ENCODE measurements at places on chromosomes 11 and 22. TPM values are rescaled to one million over a fixed set of nuclear protein-coding genes. Genes with fewer than 3 reads are reported as not detected.

DNA sequence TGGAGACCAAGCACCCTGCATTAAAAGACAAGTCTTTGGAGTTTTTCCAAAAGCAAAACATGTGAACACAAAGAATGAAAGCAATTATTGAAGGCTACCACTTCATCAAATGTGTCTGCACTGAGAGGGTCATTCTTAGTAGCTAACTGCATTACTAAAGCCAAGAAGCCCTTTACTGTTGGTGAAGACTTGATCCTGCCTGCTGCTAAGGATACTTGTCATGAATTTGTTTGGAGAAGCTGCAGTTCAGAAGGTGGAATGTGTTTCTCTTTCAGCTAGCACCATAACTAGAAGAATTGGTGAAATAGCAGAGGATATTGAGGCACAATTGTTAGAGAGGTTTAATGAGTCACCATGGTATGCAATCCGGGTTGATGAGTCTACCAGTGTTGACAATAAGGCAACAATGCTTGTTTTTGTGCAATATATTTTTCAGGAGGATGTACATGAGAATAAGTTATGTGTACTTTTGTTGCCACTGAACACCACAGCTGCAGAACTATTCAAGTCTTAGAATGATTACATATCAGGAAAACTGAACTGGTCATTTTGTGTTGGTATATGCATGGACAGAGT, 457.3 kb upstream of the ISX start:
- no peak for DNase-seq

GRCh38 chr11:47148903-47149531, 27.7 kb downstream of the ARFGAP2 start:
- DNase-seq: no peak

DNA sequence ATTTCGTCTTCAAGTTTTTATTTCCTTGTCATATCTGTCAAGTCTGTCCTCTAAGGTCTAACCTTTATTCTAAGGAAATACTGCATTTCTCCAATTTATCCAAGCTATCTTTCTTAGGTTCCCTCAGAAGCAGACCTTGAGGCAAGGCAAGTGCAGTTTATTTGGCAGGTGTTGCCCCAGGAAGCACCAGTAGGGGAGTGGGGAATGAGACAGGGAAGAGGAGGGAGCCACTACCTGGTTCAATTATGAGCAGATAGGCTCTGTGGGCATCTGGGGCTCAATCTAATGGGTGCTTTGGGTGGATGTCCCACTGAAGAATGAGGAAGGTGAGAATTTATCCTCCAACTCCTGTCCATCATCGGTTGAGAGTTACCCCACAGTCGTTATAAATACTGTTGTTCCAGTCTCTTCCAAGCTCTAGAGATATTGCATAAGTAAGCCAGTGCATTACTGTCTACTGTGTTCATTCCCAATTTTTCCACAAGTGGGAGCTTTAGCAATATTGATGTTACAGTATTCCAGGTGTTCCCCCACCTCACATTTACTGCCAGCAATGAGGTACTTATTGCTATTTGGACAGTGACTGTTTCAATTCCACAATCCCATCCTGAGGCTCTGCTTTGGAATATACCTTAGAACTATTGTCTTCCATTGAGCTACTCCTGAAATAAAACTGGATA, 154.9 kb upstream of the CEP126 start:
- no peak for DNase-seq

- no peak for DNase-seq
Observed at GRCh38 chr11:128835741-128836430, 31.2 kb downstream of the KCNJ1 start.

DNA sequence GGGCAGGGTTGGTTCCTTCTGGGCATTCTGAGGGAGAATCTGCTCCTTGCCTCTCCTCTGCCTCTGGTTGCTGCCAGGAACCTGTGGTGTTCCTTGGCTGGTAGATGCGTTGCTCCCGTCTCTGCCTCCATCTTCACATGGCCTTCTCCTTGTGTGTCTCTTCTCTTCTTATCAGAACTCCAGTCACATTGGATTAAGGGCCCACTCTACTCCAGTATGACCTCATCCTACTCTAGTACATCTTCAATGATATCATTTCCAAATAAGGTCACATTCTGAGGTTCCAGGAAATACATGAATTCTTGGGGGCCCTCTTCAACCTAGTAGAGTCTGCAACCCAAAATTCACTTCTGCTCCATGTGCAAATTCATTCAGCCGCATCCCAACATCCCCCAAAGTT, 33.3 kb downstream of the HTR3B start:
- no peak for DNase-seq

DNA sequence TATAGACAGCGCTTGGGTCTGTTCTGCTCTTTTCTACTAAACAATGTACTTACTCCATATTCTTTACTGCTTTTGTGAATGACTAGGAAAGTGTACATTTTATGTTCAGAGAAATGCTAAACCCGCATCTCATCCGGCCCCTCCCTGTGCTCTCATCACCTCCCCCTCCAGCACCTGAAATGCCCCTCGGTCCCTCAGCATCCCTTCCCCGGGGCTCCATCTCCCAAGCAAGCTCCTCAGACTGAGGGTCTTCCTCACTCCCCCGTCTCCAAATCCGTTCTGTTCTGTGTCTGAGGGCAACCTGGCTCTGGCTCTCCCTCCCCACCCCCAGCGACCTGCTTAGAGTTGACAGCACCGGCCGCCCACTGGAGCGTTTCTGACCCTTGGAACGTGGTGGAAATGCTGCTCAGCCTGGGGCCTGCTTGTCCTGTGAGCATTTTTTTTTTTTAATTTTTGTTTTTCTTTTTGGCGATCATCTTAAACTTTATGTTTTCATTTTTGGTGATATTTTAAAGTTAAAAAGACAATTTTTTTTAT, 1.4 kb downstream of the SELENOO start:
- no peak for DNase-seq

- no peak for DNase-seq
Observed at GRCh38 chr11:27217948-27218420, 145.0 kb downstream of the CCDC34 start.

GRCh38 chr11:47766509-47767227, 473 bp downstream of the FNBP4 start:
- DNase-seq: no peak

DNA sequence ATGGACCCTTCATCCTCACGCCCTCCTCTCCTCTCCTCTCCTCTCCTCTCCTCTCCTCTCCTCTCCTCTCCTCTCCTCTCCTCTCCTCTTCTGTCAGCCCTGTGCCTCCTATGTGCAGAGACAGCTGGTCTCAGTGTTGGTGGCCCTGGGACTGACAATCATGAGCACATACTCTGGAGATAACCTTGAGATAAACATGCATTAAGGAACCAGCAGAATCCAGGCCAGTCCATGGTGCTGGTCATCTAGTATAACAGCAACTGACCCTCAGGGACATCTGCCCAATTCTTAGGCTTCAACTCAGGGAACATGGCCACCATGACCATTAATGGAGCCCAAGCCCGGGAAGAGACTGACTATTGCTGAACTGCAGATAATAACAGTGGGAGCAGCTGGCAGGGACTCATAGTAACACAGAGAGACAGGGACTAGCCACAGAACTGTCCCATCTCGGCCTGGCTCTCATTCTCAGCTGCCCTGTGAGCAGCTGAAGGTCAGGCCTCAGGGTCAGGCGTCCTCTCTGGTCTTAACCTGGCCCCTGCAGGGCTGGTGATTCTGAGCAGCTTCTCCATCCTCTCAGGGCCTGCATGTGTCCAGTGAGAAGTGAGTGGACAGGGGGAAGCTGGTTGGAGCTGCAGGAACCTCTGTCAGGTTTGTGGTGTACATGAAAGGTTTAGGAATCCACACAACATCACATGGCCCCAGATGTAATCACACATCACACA, 45.4 kb downstream of the GGTLC2 start:
- no peak for DNase-seq

GRCh38 chr11:11036848-11037732, 179.2 kb upstream of the ZBED5 start:
- DNase-seq: no peak

- DNase-seq: no peak
Observed at GRCh38 chr11:38043060-38043459, 1445.0 kb upstream of the RAG2 start.

DNA sequence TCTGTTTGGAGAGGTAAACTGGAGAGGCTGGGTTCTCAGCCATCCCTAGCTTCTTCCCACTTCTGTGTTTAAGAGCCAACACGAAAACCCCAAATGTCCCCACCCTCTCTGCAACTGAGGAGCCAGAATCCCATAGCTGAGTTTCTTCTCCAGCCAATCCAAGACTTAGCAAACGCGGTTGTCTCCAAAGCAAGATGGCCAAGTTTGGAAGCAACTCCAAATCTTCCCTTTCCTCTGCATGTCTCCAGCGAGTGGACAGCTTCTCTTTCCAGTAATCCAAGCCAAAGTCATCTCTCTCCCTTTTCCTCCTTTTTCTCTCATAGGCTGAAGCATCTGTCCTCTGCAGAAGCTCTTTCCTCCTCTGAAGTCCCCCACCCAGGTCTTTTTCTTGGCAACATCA, 539.2 kb downstream of the MIAT start:
- DNase-seq: no peak

GRCh38 chr11:27394781-27395228, 31.8 kb upstream of the CCDC34 start:
- no peak for DNase-seq

GRCh38 chr22:17998913-17999312, 25.4 kb downstream of the MICAL3 start:
- DNase-seq: no peak

- no peak for DNase-seq
Observed at GRCh38 chr22:24433001-24433827, 5.8 kb downstream of the ADORA2A start.

DNA sequence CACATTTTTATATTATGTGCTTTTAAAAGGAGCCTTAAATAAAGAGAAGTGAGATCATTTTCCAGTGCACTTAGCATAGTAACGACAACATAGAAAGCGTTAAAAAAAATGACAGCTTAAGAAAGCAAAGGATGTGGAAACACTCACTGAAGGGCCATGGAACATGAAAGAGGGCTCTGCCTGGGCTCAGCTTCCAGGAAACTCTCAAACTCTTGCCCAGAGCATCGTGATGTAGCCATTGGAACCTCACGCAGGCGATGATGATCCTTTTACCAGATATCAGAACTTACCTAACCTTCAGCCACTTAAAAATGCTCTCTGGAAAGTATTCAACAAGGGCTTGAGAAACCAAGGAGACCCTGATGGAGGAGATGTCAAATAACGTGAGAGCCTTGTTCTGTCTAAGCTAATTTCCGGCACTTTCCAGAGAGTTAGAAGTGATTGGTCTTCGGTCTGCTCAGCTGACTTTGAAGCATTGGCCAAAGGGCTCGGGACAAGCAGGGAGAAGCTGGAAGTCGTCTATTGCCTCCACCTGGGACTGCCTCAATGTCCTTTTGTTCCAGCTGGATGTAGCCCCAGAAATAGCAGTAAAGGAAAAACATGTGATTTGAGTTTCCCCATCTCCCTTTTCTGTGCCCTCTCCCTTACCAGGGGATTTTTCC, 21.5 kb upstream of the ETS1 start:
- no peak for DNase-seq

DNA sequence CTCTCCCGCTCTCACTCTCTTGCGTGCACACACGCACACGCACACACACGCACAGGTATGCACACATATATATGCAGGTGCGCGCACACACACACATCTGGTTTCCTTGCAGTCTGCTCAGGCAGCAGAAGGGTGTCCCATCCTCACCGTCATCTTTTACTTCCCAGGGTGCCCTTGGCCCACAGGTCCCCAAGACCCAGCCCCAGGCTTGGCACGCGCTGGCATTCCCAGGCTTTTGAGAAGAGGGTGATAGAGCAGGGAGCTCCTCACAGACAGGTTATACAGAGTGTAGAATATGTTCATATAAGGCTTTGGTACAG, 52.0 kb upstream of the SPATA19 start:
- DNase-seq: no peak

GRCh38 chr22:47136671-47137070, 374.2 kb downstream of the TBC1D22A start:
- no peak for DNase-seq

- no peak for DNase-seq
Observed at GRCh38 chr11:116171271-116172140, 601.3 kb downstream of the BUD13 start.

- DNase-seq: no peak
Observed at GRCh38 chr11:13364388-13364787, 86.8 kb downstream of the BMAL1 start.

FADS3 gene
- total RNA-seq: 239 TPM

KCNC1 gene
- not detected for total RNA-seq

OR9I1 gene
- not detected for total RNA-seq

PICALM gene
- total RNA-seq: 286 TPM

ALDH3B1 gene
- 2.9 TPM for total RNA-seq

OR4A16 gene
- total RNA-seq: not detected

APOL3 gene
- 80.5 TPM for total RNA-seq

INS gene
- total RNA-seq: not detected

RIMBP3C gene
- total RNA-seq: 0.44 TPM

INPP5J gene
- 0.35 TPM for total RNA-seq

EXPH5 gene
- 0.82 TPM for total RNA-seq

CYP2D6 gene
- total RNA-seq: not detected

DEFB131B gene
- not detected for total RNA-seq

CASP5 gene
- not detected for total RNA-seq

RCE1 gene
- total RNA-seq: 17.8 TPM

All from glomerular endothelial cell (primary cell).